CD4-positive, alpha-beta T cell treated with Interleukin-1 beta for 1 hour (primary cell): ENCODE measurements at places on chromosomes 2 and 18.

GRCh38 chr2:148586522-148587128, 57.9 kb upstream of the EPC2 start:
- DNase-seq = no peak

GRCh38 chr18:75208155-75208835, 644 bp downstream of the PTGR3 start:
- DNase-seq = peak; percentile 38

DNA sequence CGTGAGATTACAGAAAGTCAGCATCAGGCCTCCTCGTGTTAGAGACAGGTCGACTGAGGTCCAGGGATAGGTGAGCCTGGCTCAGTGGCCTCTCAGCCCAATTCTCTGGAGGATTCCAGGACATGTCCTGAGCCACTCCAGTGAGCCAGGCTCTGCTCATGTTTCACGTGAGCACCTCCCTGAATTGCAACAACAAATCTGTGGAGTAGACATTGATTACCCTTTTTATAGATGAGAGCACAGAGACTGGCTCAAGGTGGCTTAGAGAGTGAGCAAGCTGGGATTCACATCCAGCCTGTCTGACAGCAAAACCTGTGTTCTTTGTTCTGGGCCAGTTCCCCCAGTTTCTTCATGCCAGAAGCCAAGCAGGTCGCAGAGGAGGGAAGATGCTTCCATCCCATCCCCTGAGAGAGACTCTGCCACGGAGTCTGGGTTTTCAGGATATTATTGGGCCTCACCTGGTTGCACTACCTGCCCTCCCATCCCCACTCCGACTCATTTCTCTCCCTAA, 46.4 kb downstream of the HS1BP3 start:
- no peak for DNase-seq

- no peak for DNase-seq
These were observed 78.8 kb upstream of the TTC21B start for GRCh38 chr2:166032361-166032760.

DNA sequence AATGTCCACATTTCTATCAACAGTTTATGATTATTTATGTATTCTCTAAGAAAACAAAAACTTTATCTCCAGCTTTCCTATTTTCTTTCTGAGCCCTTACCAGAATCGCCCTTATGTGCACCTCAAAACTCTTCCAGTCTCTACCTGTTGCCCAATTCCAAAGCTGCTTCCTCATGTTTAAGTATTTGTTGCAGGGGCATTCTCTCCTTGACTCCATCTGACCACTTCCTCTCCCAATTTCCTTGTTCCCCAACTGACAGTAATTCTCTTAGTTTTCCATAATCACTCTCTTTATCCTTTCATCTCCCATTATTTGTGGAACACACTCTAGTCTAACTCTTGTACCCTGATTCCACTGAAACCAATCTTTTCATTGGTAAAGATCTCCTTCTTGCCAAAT, 105.4 kb upstream of the RBBP8 start:
- DNase-seq = no peak

- DNase-seq = no peak
These were observed 138.7 kb downstream of the RAB3GAP1 start for GRCh38 chr2:135190799-135191198.

DNA sequence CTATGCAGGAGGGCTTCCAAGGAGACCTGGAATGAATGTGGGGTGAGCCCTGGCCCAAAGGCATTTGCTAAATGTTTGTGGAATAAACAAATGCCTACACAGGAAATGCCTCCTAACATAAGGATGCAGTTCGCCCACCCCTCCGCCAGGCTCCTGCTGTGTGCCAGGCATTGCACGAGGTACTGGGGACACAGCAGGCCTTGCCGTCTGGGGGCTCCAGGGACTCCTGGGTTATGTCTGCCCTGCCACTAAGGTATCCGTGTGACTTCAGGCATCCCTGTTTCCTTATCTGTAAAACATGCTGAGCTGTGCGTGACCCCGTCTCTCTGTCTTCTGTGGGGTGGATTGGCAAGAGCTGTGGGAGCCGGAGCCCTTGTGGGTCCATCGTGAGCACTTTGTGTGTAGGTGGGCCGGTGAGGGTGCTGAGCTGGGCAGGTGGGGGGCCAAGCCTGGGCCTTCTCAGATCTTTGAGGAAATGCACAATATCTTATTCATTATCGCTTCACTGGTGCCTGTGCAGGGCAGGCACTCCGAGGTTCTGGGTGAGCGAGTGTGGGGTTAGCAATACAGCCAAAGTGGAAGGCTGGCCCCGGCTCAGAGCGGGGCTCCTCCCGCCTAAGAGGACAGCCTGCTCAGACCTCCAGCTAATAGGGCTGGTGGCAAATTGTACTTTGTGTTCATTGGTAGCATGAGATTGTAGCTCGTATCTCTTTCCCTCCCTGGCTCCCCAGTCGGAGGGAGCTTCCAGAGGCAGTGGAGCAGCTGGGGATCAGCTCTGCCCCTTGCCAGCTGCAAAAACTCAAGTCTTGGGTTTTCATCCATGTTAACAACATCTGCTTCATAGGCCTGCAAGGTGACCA, 126.8 kb downstream of the GLI2 start:
- no peak for DNase-seq

- no peak for DNase-seq
These were observed 204.4 kb downstream of the MCFD2 start for GRCh38 chr2:46711156-46711555.

DNA sequence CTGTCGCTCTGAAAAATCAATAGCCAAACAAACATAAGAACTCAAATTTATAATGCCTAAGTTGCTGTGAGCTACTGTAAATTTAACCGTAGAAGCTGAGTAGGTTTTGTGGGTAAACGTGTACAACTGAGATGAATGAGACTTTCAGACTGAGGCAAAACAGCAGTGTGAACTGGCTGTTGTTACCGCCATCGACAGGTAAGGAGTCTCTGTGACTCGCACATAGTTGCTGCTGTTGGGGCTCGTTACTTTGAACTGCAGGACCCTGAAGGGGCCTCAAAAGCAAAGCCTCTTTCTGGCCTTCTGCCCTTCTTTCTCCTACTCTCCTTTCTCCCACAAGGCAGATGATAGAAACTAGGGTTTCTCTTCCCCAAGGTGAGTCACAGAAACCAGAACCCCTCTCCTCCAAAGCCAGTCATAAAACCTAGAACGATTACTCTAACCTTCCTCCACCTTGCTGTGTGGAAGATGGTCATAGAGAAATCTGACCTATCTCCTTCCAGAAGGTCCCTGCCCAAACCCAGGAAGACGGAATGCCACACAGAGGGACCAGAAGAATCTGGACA, 101.2 kb downstream of the DLGAP1 start:
- DNase-seq = no peak

- DNase-seq = peak; percentile 15
These were observed 49.9 kb upstream of the EML6 start for GRCh38 chr2:54673501-54673998.

GRCh38 chr18:79384151-79384807, 11.5 kb upstream of the NFATC1 start:
- no peak for DNase-seq

- DNase-seq = no peak
These were observed 62.6 kb upstream of the MEX3C start for GRCh38 chr18:51260118-51260517.

DNA sequence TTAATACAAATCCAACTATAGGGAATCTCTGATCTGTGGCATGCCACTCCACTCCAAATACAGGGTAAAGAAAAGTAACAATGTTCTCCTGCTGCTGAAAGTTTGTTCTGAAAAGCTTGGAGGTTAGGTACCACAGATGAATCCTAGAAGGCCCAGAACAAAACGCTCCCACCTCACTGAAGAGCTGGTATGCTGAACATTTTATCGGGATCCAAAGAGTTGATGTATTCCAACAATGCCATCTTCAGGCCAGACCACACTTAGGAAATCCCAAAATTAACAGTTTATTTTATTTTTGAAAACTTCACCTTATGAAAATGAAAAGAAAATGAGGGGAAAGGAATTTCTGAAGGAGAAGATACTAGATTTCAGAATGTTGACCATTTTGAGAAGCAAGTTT, 145.1 kb upstream of the CDH19 start:
- no peak for DNase-seq

- no peak for DNase-seq
These were observed 301.3 kb upstream of the RBMS1 start for GRCh38 chr2:160794926-160795325.

GRCh38 chr2:20361893-20362292, 11.2 kb upstream of the PUM2 start:
- no peak for DNase-seq

- no peak for DNase-seq
These were observed 62.6 kb upstream of the ALPP start for GRCh38 chr2:232315923-232316299.

- DNase-seq = no peak
These were observed 210.9 kb upstream of the SIX3 start for GRCh38 chr2:44730593-44730992.

DNA sequence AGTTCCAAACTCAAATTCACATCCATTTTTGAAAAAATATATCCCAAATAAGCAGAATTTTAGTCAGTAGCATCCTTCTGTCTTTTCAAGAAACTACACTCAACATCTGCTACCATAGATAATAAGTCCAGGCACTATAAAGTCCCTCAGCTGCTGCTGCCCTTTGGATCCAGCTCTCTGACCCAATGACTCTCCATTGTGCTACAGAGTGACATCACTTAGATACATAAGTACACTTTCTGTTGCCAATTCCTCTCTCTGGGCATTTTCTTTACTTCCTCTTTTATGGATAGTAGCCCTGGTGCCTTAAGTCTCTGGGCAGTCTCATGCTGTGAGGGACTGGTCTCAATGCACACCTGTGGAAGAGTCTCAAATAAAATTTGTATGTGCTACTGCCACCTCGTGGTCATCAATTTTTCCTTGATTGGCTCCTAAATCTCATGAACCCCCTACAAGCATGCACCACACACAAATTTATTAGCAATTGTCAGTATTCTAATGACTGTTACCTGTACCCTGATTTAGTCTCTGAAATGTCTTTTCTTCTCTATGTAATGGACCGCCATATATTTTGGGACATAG, 219.2 kb downstream of the LRP1B start:
- no peak for DNase-seq

DNA sequence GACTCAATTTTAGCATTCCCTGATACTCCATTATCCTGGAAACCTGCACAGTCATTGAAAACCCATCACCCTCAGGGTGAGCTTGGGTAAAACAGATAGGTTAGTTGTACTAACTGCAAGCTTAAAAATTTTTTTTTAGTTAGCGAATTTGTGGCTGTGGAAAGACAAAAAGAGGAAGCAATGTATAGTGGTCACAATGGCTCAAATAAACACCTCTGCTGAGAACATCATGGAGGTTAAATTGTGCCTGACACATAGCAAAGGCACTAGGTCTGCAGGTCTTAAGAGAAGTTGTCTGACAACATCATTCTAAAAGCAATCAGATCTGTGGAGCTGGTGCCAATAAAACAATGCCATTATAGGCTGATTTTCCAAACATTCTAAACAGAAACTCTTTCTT, 84.4 kb upstream of the CAVIN2 start:
- no peak for DNase-seq

DNA sequence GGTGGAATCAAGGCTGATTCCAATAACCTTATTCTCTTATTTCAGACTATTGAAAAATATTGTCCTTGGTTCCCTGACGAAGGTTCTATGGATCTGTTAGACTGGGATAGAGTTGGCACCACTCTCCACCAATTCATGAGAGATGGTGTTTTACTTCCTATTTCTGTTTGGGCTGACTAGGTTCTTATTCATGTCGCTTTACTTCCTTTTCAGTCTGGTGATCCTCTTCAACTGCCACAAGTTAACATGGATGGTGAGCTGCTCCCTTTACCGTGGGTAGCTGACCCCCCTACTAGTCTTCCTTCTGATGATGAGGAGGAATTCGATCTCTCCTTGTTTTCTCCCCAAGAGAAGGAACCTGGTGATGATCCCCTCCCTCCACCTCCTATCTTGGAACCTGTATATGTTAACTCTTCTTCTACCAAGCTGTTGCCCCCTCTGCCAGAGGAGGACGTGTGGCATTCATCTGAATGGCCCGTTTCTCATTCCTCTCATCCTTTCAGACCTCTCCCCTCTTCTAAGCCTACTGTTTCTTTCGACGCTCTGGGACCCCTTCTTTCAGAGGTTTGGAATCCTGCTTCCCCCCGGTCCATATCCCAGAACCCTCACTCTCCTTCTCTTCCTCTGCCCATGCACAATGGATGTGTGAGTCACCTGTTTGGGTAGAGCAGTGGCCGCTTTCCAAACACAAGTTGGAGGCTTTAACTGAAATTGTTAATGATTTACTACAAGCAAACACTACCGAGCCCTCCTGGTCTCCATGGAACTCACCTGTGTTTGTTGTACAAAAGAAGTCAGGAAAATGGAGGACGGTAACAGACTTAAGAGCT, 13.5 kb upstream of the CNOT11 start:
- no peak for DNase-seq

DNA sequence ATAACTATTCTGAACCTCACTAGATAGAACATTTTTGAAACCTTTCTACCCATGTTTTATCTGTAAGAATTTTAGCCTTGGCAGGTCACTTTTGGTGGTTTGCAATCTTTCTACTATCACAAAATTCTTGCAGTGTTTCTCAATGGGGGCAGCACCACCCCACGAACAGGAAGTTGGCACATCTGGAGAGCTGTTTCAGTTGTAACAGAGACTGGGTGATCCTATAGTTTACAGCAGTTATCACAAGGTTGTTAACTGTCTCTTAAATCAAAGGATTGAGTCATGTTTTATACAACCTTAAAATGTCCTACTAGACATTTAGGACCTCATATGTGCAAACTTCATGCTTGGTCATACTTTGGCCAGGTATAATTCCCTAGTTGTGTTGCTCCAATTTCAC, 829.2 kb downstream of the ERBB4 start:
- DNase-seq = no peak

DNA sequence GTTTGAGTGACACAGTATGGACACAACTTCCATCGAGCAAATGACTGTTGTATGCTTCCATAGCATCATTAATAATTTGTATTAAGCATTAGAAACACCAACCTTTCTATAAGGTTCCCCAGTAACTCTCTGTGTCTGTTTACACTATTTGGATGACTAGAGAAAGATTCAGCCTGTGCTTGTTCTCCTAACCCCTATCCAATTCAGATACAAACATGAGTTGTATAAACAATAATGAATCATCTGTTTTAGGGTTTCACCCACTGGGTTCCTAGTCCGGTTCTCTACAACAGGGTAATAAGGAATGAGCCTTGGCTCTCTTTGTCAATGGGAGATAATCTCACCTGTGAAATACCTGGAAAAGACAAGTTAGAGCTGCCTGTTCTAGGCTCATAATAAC, 894.1 kb upstream of the PIK3C3 start:
- no peak for DNase-seq

- no peak for DNase-seq
These were observed 50.7 kb downstream of the TRIP12 start for GRCh38 chr2:229870903-229871656.
